ENCODE measurements at places on chromosomes 11 and 22.
A peak's percentile ranks its signal among the peaks of the same experiment; 100 is the strongest.

DNA sequence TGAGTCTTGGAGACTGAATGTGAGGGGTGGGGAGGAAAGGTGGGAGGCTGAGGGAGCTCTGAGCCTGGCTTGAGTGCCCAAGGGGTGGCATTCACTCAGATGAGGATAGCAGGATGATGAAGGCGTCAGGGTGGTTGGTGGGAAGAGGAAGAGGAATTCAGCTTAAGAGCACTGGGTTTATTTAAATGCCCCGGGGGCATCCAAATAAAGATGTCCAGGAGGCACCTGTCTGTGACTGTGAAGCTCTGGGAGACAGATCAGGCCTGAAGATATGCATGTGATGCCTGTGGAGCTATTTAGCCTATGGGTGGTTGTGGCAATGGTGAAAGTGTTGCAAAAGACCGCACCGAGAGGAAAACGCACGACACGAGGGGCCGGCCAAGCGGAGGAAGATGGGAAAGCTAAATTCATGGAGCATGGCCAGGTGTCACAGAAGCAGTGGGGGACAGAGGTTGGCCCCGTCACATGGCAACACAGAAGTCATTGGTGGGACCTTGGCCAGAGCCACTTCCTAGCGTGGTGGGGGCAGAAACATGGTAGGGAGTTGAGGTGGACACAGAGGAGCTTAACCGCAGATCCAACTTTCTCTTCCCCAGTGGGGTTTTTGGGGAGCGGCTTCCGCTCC is 15.5 kb downstream of the SLC37A2 start:
- no peaks in the 10 kb centered on the region for H3K4me1 ChIP-seq
- H3K4me3 ChIP-seq: no peak overlapping the region
- H3K27me3 ChIP-seq: no peaks in the 10 kb centered on the region

DNA sequence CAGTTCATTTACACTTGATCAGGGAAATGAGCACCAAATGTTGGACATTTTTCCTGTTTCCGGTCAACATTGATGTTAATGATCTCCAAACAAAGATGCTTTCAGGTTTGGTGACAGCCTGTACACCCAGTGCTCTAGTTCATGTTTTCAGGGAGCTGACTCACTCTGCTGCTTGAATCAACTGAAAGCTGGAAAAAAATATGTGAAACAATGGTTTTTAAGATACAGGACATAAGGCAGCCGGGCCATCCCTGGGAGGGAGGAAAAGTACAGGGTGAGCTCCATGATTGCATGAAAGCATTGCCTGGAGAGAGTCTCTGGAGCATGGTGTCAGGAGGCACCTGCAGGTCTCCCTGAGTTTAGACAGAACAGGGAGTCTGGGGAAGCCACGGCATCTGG is 259.6 kb downstream of the TBC1D22A start:
- no peak overlapping the region for H3K27ac ChIP-seq
- no peak for DNase-seq
- H3K27me3 ChIP-seq: no peaks in the 10 kb centered on the region
- H3K36me3 ChIP-seq: no peaks in the 10 kb centered on the region

DNA sequence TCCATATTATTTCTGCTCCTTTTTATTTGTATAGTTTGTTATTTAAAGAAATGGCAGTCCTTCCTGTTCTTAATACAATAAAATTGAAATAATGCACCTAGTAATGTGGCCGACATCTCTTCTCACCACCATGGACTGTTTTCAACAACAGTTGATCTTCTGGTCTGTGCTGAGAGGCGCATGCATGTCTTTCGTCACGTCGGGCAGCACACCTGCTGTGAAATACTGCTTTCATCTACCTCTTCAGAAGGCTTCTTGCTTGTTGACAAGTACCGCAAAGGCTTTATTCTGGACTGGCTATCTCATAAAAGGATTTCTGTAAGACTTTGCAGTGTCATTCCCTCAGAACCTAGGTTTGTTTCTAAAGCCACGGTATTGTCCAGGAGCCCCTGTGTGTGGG is 13.9 kb upstream of the MYO18B start:
- H3K36me3 ChIP-seq: no peaks in the 10 kb centered on the region
- no peak for DNase-seq
- H3K4me3 ChIP-seq: no peak overlapping the region
- H3K27ac ChIP-seq: no peak overlapping the region

DNA sequence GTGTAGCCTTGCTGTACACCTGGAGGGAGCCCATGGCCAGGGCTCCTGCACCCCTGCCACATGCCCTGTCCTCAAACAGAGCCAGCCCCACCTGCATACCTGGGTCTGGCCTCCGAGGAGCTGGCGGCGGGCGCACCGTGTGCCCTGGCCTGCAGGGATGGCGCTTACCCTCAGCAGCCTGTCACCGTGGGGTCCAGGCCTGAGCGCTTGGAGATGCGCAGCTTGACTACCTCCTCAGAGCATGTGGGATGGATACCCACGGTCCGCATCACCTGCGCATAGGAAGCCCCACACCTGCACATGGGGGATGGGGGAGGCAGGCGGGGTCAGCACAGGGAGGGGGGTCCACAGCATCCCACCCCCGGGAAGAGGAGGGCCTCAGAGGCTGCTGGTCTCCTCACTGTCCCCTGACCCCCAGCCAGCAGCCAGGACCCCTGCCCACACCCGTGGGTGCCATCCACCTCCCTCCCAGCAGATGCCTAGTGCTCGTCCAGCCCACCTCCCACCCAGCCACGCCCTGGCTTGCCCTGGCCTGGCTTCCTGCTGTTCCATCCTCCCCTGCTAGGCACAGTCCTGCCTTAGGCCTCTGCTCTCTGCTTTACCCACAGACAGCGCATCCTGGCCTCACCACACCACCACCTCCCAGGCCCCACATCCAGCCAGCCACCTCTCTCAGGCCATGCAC is 22.4 kb upstream of the GNB1L start:
- no peak for DNase-seq
- H3K4me3 ChIP-seq: no peak overlapping the region
- no peak overlapping the region for H3K27ac ChIP-seq
- H3K4me1 ChIP-seq: peaks cover 11% of the 10 kb centered on the region
- peaks cover 3% of the 10 kb centered on the region for H3K27me3 ChIP-seq

DNA sequence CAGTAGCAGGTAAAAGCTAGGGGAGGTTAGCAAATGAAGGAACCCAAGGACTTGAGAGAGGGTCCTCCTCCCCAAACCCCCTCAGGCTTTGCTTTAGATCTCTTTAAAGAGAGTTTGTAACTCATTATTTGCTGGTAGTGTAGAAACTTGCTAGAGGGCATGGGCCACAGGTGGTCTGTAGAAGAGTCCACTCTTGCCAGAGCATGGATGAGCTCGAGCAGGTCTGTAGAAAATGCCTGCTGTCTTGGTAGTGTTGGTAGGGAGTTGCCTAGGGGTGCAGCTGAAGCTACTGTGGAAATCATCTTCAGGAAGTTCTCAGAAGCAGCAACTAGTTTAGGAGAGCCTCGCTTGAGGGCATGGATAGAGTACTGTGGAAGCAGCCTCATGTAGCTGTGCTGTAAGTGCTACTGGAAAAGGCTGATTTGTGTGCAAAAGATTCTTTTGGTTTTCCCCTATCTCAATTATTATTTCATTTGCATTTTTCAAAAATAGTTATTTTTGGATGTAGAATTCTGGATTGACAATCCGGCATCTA is 104.3 kb downstream of the TMEM135 start:
- peaks cover 2% of the 10 kb centered on the region for H3K4me1 ChIP-seq
- no peaks in the 10 kb centered on the region for H3K36me3 ChIP-seq
- no peak overlapping the region for H3K27ac ChIP-seq
- H3K27me3 ChIP-seq: no peaks in the 10 kb centered on the region
- H3K4me3 ChIP-seq: no peak overlapping the region
- DNase-seq: no peak

GRCh38 chr11:106311531-106312230 is 234.2 kb downstream of the AASDHPPT start:
- H3K4me3 ChIP-seq: no peak overlapping the region
- DNase-seq: no peak
- H3K27me3 ChIP-seq: no peaks in the 10 kb centered on the region
- no peaks in the 10 kb centered on the region for H3K36me3 ChIP-seq
- H3K27ac ChIP-seq: no peak overlapping the region

DNA sequence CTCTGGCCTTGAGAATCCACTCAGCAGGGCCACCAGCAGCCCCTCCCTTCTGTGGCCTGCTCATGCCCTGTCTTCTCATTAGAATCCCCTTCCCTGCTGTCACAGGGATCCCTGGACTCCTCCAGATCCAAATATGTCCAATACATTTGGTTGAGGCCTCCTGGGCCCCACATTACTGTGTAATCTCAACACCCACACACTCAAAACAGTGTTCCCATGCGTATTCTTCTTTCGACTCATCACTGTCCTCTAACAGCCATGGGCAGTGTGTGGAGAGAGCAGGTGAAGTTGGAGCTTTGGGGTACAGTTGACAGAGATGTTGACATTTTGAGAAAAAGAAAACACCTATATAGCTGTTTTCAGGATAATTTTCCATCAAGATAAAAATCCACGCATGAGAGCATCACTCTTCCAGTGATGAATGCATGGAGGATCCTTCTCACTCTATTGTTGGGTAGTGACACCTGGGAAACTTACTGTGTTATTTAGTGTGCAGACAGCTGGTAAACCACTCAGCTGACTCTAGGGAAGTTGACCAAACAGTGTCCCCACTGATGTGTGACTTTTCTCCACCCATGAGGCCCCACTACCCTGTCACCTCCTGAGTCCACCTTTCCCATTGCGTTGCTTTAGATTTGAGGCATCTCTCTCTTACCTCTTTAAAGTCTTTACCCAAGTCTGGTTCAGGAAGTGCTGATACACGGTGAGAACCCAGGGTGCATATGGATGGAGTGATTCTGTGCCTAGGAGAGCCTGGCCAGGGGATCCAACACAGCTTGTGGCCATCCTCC is 28.7 kb upstream of the VPREB1 start:
- H3K4me1 ChIP-seq: no peaks in the 10 kb centered on the region
- peaks cover 96% of the 10 kb centered on the region for H3K27me3 ChIP-seq
- H3K36me3 ChIP-seq: no peaks in the 10 kb centered on the region
- no peak overlapping the region for H3K4me3 ChIP-seq

DNA sequence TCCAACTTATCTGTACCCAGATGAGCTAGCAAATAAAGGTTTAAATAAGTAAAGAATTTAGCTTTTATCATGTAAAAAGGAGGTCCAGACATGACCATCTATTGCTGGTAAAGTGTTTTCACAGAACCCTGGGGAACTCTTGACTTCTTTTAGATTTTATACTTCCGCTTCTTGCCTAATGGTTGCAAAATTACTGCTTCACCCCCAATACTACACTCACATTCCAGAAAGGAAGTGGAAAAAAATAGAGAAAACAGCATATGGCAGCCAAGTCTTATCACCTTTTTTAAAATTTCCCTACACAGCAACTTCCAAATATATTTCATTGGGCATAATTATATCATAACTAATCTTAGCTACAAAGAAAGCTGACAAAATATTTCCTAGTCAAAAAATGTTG is 12.1 kb downstream of the BBOX1 start:
- no peaks in the 10 kb centered on the region for H3K27me3 ChIP-seq
- no peak overlapping the region for H3K4me3 ChIP-seq
- no peak for DNase-seq

- peak; percentile 88 for DNase-seq
- H3K27ac ChIP-seq: no peak overlapping the region
- H3K4me1 ChIP-seq: no peaks in the 10 kb centered on the region
- H3K36me3 ChIP-seq: no peaks in the 10 kb centered on the region
Measured at GRCh38 chr11:65468874-65469333, 29.9 kb upstream of the MALAT1 start.
